ENCODE measurements at places on chromosomes 1 and 21. TPM values are rescaled to one million over a fixed set of nuclear protein-coding genes. Genes with fewer than 3 reads are reported as not detected.
A peak's percentile ranks its signal among the peaks of the same experiment; 100 is the strongest.

- DNase-seq: no peak
Measured at GRCh38 chr1:228321435-228321834, 85.2 kb downstream of the TRIM11 start.

DNA sequence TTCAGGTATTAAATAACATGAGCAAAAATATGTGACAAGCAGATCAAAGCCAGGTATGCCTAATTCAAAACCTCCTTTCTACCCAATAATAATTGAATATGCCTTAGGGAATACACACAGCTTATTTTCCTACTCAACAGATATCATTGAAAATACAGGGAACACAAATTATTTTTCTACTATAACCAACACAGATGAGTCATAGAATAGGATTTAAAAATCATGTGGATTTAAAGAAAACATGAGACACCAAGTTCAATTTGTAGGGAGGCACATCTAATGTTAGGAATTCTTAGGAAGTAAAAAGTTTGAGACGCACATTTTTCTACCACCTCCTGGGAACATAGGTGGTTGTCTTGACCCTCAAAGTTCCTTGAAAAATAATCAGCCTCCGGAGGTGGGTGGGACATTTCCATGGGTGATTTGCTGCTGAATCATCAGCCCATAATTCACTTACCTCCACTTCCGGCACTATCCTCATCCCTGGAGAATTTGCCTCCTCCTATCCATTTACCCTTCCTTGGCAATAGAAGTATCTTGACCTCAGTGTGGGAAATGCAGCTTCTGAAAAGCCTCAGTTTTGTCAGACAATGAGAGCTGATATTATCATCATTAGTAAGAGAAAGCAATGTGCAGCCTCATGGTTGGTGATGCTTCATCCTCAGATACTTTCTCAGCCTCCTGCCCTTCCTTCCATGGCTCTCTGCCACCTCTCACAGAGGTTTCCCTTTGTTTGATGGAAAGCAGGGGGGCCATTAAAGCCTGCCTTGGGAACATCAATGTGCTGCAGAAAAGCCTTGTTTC, 33.5 kb upstream of the RGS4 start:
- DNase-seq: no peak

DNA sequence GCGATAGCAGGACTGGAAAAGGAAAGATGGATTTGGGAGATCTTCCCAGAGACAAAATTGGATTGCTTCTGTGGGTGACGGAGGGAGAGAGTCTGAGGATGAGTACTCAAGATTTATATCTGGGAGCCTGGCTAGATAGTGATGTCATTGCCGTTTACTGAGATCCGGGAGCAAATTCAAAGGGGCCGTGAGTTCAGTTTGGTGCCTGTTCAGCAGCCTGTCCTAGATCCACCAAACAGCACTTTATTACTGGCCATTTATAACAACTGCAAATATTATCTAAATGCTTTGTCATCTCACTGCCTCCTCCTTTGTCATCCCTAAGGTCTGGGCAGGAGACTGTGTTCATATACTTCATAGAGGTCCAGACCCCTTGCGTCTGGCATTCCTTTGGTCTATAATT, 29.2 kb downstream of the MAPKAPK2 start:
- DNase-seq: no peak

- no peak for DNase-seq
Measured at GRCh38 chr1:176567190-176567794, 104.3 kb downstream of the PAPPA2 start.

GRCh38 chr1:219676012-219676765, 63.3 kb upstream of the ZC3H11B start:
- no peak for DNase-seq

GRCh38 chr1:207897188-207897587, 13.7 kb downstream of the CD34 start:
- no peak for DNase-seq

DNA sequence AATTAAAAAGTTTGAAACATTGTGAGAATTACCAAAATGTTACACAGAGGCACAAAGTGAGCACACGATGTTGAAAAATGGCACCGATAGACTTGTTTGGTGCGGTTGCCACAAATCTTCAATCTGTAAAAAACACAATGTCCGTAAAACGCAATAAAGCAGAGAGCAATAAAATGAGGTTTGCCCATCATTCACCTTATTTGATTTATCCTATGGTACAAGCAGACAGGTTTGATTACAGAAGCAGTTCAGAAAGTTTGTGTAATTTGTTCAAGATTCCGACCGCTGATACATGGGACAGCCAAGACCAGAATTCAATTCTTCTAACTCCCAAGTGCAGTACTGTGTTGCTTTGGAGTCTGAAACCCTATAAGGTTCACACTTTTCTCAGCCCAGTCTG, 318.3 kb upstream of the PROX1 start:
- DNase-seq: no peak

DNA sequence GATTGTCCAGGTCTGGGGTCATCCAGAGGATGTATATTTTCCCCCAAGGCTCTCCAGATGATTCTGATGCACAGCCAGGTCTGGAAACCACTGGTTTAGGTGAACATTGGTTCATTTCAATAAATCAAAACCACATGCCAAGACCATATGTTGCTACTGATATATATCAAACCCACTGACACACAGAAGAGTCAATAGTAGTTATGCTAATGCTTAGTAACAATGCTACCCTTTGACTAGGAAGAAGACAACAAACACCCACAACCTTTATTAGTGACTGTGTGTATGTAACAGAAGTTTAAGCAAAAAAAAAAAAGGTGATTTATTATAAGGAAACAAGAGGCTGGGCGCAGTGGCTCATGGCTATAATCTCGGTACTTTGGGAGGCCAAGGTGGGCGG, 35.6 kb upstream of the POU2F1 start:
- DNase-seq: no peak

GRCh38 chr1:111980686-111981085, 8.8 kb downstream of the KCND3 start:
- no peak for DNase-seq

DNA sequence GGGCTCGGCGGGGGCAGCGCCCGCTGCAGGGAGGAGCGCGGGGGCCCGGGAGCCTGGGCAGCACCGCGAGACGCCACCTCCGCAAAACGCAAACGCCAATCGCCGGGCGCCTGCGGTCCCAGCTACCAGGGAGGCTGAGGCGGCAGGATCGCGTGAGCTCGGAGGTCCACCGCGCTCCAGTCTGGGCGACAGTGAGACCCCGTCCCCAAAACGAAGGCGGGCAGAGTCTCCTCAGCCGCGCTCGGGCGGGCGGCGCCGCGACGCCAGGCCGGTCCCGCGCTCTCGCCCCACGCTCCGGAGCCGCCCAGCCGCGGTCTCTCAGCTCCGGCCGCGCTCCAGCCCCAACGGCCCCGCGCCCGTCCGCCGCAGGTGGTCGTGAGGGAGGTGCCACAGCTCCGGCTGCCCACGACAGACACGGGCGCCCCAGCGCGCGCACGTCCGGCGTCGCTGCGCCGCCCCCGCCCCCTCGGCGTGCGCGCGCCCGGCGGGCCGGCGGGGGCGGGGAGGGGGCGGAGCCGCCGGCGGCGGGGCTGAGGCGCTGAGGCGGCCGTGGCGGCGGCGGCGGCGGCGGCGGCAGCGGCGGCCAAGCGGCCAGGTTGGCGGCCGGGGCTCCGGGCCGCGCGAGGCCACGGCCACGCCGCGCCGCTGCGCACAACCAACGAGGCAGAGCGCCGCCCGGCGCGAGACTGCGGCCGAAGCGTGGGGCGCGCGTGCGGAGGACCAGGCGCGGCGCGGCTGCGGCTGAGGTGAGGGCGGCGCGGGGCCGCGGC, at the start of gene ADARB1:
Gene ADARB1, plus strand, starts transcription at position 533 of the 770 bp plus-strand sequence. CDS start 97,077 bp downstream, outside the sequence.
- peak; percentile 72 for DNase-seq

GRCh38 chr1:190205713-190206112, 272.0 kb downstream of the BRINP3 start:
- no peak for DNase-seq

- no peak for DNase-seq
Measured at GRCh38 chr21:32181457-32181856, 97.4 kb downstream of the MIS18A start.

GRCh38 chr1:248852481-248853405, 6.1 kb downstream of the ZNF692 start:
- DNase-seq: peak; percentile 40

DNA sequence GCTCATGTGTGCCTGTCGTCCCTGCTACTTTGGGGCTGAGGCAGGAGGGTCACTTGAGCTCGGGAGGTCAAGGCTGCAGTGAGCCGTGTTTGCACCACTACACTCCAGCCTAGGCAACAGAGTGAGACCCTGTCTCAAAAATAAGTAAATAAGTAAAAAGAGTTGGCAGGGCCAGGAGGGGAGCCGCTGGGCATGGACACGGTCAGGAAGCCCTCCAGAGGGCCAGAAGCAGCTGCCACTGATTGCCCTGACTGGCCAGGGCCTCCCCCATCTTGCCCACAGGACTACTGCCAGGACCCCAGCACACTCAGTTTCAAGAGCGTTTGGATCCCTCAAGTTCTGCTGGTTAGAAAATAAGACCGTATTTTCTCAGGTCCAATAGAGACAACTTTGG, 112.2 kb upstream of the IPO9 start:
- no peak for DNase-seq

- DNase-seq: no peak
Measured at GRCh38 chr1:55708781-55709180, 493.6 kb upstream of the USP24 start.

STYXL2 gene
- 107 TPM for total RNA-seq

CD101 gene
- total RNA-seq: 0.80 TPM

WARS2 gene
- 12.8 TPM for total RNA-seq

CD84 gene
- 4.2 TPM for total RNA-seq

LCE1F gene
- not detected for total RNA-seq

RWDD3 gene
- 14.0 TPM for total RNA-seq

TOE1 gene
- 5.0 TPM for total RNA-seq
